Cortex of kidney (tissue), 1 donor: ENCODE measurements at places on chromosomes 5 and 9.

- no peak for DNase-seq
These were observed 12.0 kb downstream of the MACROH2A1 start for GRCh38 chr5:135386886-135387628.

- no peak for DNase-seq
These were observed 151.4 kb downstream of the TLE1 start for GRCh38 chr9:81537964-81538363.

- DNase-seq = no peak
These were observed 86.9 kb downstream of the BASP1 start for GRCh38 chr5:17304282-17304681.

DNA sequence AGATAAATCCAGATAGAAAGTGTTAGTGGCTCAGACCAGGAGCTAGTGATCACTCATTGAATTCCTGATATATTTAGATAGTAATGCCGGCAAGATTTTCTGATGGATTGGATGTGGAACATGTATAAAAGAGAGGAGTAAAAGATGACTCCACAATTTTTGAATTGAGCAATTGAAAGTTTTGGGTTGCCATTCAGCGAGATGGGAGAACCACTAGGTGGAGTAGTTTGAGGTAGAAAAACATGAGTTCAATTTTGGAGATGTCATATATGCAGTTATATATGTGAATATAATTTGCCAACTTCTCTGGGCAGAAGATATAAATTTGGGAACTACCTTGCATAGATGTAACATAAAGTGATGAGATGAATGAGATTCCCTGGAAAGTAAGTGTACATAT, 502.5 kb upstream of the SEMA6A start:
- no peak for DNase-seq

DNA sequence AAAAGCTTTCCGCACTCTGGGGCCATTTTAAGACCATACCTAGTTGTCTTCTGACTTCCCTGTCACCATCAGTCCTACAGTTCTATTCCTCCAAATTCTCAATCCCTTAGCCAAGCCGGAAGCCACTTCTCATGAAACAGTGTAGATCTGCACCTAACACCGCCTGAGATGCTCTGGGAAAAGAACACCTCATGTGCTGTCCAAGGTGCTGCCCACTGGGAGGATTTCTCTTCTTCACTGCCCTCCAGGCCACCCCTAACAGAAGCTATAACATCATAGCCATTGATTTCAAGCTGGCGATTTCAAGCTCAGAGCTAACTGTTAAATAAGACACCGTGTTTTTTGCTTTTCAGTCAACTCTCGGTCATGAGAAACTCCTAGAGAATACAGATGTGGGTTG, 559.3 kb downstream of the CCDC171 start:
- DNase-seq = no peak

DNA sequence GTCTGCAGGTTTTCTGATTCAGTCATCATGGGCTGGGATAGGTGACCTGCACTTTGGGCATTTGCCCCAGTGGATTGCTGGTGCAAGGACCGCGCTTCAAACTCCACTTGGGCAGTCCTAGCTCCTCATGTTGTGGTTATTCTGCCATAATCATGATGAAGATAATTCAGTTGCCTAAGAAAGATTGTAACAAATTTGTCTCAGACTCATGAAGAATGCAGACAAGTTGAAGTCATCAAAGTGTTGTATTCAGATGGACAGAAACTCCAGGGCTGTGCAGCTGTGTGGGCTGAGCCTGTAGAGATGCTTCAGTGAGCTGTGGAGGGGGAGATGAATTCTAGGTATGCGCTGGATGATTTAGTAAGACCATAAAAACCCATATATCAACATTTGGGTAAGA, 38.5 kb downstream of the TARS1 start:
- no peak for DNase-seq
